ENCODE measurements at places on chromosomes 4 and X.

GRCh38 chrX:134737061-134737460, 78.8 kb upstream of the PLAC1 start:
- DNase-seq = peak; percentile 41

DNA sequence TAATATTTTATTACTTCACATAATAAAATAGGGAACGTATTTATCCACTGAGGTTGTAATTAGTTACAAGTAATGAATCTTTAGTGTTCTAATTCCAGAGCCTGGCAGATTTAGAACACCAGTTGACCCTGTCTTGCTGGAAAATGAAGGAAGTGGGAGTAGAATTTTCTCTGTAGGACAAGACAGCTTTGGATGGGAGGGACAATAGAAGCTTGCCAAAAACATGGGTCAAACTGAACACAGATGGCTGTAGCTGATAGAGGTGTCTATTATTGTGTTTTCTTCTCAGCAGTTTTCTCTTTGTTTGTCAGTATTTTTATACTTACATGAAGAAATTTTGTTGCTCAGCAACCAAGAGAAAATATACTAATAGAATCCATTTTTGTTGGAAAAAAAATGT, 20.2 kb downstream of the FAT4 start:
- DNase-seq = no peak

DNA sequence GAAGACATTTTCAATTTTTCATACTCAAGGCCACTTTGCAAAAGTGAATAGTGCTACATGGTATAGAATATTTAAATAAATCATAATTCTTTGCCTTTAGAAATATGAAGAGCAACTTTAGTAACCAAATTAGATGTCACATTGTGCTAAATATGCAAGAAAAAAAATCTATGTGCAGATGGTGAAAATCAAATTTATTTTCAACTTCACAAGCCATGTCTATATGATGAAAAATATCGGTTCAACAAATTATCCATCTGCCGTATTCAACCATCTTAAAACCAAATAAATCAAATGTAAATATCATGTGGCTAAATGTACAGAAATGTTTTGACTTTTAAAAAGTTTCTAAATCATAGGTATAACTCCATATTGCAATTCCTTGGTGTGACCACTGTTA, 398.2 kb downstream of the PABPC4L start:
- no peak for DNase-seq

DNA sequence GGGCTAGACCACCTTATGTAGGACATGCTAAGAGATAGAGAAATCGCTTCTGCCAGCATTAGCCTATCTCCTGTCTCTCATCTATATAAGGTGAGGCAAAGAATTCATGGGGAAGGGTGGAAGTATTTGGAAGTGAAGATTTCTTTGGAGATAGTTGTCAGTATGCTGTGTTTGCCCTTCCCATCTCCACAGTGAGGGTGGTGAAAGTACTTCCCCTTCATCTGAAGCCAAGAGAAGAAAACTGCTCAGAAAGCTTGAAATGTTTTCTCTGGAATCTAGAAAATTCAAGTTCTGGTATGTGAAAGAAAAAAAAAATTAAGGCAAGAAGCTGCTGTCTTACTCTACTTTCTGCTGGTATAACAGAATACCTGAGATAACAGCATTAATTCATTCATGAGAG, 12.3 kb upstream of the ADH5 start:
- DNase-seq = peak; percentile 61

DNA sequence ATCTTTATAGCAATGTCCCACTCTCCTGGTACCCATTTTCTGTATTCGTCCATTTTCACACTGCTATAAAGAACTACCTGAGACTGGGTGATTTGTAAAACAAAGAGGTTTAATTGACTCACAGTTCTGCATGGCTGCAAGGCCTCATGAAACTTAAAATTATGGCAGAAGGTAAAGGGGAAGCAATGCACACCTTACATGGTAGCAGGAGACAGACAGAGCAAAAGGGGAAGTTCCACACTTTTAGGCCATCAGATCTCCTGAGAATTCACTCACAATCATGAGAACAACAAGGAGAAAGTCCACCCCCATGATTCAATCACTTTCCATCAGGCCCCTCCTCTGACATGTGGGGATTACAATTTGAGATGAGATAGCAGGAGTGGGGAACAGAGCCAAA, 49.7 kb downstream of the TMLHE start:
- no peak for DNase-seq

DNA sequence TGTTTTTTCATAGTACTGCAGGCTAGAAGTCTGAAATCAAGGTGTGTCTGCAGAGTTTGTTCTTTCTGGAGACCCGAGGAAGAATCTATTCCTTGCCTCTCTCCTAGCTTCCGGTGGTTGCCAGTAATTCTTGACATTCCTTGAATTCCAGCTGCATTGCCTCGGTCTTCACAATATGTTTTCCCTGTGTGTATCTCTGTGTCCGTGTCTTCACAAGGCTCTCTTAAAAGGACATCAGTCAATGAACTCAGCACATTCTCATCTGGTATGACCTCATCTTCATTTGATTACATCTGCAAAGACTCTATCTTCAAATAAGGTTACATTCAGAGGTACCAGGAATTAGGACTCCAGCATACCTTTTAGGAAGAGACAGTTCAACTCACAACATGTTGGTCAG, 163.4 kb downstream of the BANK1 start:
- DNase-seq = peak; percentile 47

Data from GM03348 (cell line).